NCI-H1105 treated with DMSO at 0.1 percent for 48 hours (cell line): ENCODE measurements at places on chromosomes 13 and 19.

DNA sequence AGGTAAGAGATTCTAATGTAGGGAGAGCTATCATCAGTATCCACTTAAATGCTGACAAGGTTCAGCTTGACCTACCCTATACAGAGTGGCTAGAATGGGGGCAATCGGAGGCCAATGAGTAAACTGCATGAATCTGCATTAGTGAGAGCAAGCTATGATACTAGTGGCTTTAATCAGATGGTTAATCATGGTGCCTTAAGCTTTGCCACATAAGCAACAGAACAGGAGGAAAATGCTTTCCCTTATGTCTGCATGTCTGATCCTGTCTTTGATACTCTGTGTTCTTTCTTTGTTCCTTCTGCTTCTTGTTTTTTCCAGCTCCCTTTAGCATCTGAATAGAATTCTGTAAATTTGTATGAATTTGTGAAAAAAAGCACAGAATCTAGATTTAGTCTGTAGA is 91.1 kb downstream of the WDFY2 start:
- no peak for DNase-seq

DNA sequence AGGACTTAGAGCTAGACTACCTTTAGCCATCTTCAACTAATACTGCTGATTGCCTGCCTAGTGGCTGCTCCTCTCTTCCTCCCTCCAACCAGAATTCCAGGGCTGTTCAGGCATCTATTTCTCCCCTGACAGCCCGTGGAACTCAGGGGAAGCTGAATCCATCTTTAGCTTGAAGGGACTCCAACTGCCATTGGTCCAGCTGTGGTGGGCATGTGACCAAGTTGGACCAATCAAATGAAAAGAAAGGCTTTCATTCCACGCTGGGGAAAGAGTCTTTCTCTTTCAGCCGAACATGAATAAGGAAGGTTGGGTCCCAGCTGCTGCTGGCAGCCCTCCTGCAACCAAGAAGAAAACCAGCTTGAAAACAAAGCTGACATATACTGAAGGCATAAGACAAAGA is 168.5 kb upstream of the OBI1 start:
- DNase-seq: no peak

- DNase-seq: no peak
Observed at GRCh38 chr19:58492265-58492664, 16.1 kb downstream of the ZNF446 start.

DNA sequence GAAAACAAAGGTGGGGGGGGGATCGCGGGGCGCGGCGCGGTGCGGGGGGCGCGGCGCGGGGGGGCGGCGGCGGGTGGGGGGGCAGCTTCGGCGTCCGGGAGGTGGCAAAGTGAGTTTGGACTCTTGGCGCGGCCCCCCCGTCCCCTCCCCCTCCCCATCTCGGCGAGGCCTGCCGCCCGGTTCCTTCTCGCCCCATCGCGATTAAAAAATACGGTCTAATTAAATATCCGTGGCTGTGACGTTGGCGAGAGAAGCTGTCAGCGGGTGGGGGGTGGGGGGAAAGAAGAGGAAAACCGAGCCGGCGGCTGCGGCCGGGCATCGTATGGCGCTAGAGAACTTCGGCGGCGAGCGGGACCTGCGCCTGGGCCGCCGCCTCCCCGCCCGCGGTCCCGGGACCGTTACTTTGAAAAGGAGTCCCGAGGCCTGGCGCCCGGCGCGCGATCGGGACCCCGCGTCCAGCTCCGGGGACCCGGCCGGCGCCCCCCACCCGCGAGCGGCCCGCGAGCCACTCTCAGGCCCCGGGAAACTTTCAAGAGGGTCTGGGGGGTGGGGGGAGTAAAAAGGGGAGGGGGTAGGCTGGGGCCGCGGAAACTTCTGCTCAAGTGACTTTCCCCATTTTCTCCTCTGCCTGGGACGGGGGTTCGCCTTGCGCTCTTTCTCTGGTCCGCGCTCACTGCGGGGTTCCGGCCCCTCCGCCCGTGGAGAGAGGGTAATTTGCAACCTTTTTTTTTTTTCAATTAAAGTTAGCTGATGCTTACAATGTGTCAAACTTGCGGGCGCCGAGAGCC is 146.3 kb upstream of the ZNF536 start:
- DNase-seq: peak; percentile 35

DNA sequence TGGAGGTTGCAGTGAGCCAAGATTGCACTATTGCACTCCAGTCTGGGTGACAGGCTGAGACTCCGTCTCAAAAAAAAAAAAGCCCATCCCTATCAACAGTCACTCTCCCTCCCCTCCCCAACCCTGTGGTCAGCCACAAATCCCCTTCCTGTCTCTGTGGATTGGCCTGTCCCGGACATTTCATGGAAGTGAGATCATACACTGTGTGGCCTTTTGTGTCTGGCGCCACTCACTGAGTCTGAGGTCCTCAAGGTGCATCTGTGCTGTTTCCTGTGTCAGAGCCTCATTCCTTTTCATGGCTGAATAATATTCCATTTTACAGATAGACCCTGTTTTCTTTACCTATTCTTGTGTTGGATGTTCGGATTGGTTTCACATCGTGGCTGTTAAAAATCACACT is 149.5 kb downstream of the PTPRS start:
- DNase-seq: no peak

GRCh38 chr19:10095622-10095947 is 6.9 kb downstream of the ANGPTL6 start:
- DNase-seq: no peak

GRCh38 chr13:108924134-108924533 is 294.7 kb downstream of the MYO16 start:
- DNase-seq: no peak

DNA sequence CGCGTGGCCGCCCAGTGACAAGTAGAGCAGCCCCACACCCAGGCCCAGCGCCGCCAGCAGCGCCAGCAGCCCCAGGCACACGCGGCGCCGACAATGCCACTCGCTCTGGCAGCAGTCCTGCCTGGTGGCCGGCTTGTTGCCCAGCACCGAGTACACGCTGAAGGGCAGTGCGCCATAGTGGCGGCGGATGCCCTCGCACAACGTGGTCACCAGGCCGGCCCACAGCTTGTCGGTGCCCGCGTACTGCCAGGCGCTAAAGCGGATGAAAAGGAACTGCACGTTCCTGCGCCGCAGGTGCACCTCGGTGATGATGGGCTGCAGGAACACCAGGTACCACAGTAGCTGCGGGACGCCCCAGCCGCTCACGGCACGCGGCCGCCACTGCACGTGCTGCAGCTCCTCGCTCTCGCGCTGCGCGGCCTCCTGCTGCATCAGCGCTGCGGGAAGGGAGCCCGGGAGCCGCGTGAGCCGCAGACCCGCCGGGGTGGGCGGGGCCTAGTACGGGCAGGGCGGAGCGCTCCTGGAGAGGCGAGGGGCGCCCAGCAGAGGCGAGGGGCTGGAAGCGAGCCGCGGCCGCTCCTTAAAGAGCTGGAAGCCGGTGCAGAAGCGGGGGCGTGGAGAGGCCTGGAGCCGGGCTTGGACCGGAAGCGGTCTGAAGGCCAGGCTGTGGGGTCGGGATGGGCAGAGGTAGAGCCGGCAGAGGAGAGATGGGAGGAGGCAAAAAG is 7.3 kb downstream of the NKPD1 start:
- peak; percentile 31 for DNase-seq

- DNase-seq: no peak
Observed at GRCh38 chr13:49403996-49404702, 39.7 kb downstream of the CAB39L start.

- no peak for DNase-seq
Observed at GRCh38 chr13:113657851-113658741, at the start of gene ATP4B. Gene ATP4B, minus strand, starts transcription at chr13:113658198. Its CDS starts 54 bp downstream, at chr13:113658144.
